ENCODE measurements at places on chromosomes 2 and 18. TPM values are rescaled to one million over a fixed set of nuclear protein-coding genes. Genes with fewer than 3 reads are reported as not detected.

Gene LBX2
- polyA plus RNA-seq: not detected

Gene KIF5C
- 4.7 TPM for polyA plus RNA-seq

Gene MRPS5
- 40.4 TPM for polyA plus RNA-seq

Gene DPYSL5
- polyA plus RNA-seq: 1.8 TPM

Gene MBOAT2
- polyA plus RNA-seq: 41.3 TPM

Gene DSG1
- not detected for polyA plus RNA-seq

Gene TFCP2L1
- polyA plus RNA-seq: not detected

Gene CCBE1
- polyA plus RNA-seq: 5.0 TPM

Gene C1GALT1C1L
- 2.6 TPM for polyA plus RNA-seq

Gene VWC2L
- not detected for polyA plus RNA-seq

Gene MERTK
- polyA plus RNA-seq: 9.6 TPM

Gene ST8SIA5
- polyA plus RNA-seq: 0.08 TPM

Gene KCNG2
- not detected for polyA plus RNA-seq

Gene NTSR2
- not detected for polyA plus RNA-seq

Gene STK39
- polyA plus RNA-seq: 12.3 TPM

Gene SPTBN1
- 29.1 TPM for polyA plus RNA-seq

Gene CNGA3
- polyA plus RNA-seq: not detected

Gene TUBB8B
- not detected for polyA plus RNA-seq

Gene RBM43
- 2.0 TPM for polyA plus RNA-seq

Gene FRZB
- polyA plus RNA-seq: 3.5 TPM

Gene PPP1R1C
- 0.41 TPM for polyA plus RNA-seq

Gene VIT
- not detected for polyA plus RNA-seq

Gene IL36A
- polyA plus RNA-seq: not detected

Gene NIF3L1
- polyA plus RNA-seq: 52.4 TPM

Gene GAL3ST2
- 0.15 TPM for polyA plus RNA-seq

Gene RNU2-63P
- not detected for polyA plus RNA-seq

Gene FAM237A
- polyA plus RNA-seq: not detected

Gene SKOR2
- polyA plus RNA-seq: not detected

Gene CRYGC
- 0.31 TPM for polyA plus RNA-seq

Gene LDAH
- 13.9 TPM for polyA plus RNA-seq

Gene LOXL3
- 47.9 TPM for polyA plus RNA-seq

Gene MAP2
- polyA plus RNA-seq: 11.1 TPM

Gene CRYGD
- polyA plus RNA-seq: not detected

Gene MOGAT1
- polyA plus RNA-seq: not detected

Gene TLX2
- polyA plus RNA-seq: 25.6 TPM

Gene ADI1
- 67.2 TPM for polyA plus RNA-seq

Gene ARL4C
- 24.0 TPM for polyA plus RNA-seq

Measured in SK-N-SH (cell line).